ENCODE measurements at places on chromosomes 11 and 22.

- no peak for DNase-seq
Observed at GRCh38 chr11:47278058-47278457, 8.1 kb downstream of the MADD start.

DNA sequence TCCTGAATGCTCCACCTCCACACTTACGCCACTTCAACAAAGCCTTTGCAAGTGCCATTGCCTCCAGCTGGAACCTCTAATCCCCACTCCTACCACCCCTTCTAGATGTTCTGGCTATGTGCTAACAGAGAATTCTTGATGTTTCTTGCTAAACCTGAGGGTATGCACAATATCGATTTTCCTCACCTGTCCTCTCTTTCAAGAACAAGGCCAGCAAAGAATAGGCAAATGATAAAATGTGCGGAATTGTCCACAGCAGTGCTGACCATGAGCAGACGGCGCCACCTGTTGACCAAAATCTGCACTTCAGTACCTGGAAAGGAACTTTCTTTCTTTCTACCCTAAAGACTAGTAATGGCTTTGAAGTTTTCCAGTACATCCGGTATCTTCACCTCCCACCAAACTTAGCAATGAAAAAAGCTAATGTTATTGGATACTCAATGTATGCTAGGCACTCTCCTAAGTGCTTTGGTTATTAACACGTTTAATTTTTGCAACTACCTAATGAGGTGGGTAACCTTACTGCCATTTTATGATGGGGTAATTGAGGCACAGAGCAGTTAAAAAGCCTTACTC, 3.4 kb downstream of the TIMM10 start:
- peak; percentile 42 for DNase-seq

GRCh38 chr11:91587131-91587530, 637.5 kb upstream of the FAT3 start:
- no peak for DNase-seq

- DNase-seq, result peak; percentile 65
Observed at GRCh38 chr11:83063073-83063754, 8.5 kb downstream of the RAB30 start.

- DNase-seq, result no peak
Observed at GRCh38 chr11:123773026-123773425, 18.7 kb upstream of the OR6X1 start.

DNA sequence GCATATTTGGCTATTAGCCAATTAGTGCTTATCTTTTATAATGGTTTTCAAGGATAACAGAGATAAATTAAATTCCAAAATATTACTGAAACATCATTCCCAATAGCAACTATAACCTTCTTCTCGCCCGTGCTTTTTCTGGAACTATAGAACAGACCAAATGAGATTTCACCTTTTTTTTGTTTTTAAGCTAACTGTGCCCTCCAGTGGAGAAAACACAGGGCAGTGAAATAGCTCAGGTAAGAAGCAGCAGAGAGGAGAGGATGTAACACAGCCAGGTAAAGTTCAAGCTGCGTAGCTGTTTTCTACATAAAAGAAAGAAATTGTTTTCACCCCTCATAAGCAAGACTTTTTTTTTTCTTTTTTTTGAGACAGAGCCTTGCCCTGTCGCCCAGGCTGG, 28.2 kb downstream of the HSD17B12 start:
- no peak for DNase-seq

- no peak for DNase-seq
Observed at GRCh38 chr11:11984563-11984962, 23.9 kb downstream of the DKK3 start.

- DNase-seq, result no peak
Observed at GRCh38 chr11:84922212-84922805, 704.8 kb downstream of the DLG2 start.

GRCh38 chr11:67347964-67348749, 5.2 kb downstream of the POLD4 start:
- no peak for DNase-seq

DNA sequence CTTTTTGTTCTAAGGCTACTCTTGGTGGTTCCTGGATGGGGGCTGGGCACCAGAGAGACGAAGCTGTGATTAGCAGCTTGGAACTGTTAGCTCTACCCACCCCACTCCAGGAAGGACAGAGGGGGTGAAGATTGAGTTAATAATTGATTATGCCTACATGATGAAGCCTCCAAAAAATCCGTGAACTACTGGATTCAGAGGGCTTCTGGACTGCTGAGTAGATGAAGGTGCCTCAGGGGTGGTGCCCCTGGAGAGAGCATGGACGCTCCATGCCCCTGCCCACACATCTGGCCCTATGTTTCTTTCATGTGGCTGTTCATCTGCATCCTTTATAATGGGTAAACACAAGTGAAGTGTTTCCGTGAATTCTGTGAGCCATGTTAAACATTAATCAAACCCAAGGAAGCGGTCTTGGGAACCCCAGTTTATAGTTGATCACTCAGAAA, 47.3 kb upstream of the CYP2D6 start:
- DNase-seq, result no peak

All from fibroblast of skin of right biceps (primary cell).